ENCODE measurements at places on chromosomes 3 and 15. TPM values are rescaled to one million over a fixed set of nuclear protein-coding genes. Genes with fewer than 3 reads are reported as not detected.

DNA sequence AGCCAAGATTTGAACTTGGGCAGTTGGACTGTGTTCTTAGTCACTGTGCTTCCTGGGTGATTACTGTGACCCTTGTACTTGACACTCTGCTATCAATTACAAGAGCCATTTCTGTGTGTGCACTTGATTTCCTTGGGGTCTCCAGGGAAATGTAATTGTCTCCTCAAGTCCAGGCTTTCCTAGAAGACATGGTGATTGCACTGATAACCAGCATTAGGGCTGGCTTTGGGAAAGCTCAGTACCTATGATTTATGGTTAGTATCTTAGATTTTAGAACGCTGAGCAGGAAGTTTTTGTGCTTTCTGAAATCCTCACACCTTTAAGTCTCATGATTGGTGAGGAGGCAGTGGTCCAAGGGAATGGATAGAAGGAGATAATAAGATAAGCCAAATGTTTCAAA lies 1.6 kb upstream of the CLDN11 start:
- DNase-seq, result no peak

- no peak for DNase-seq
Observed at GRCh38 chr3:31958701-31959152, 22.3 kb downstream of the OSBPL10 start.

DNA sequence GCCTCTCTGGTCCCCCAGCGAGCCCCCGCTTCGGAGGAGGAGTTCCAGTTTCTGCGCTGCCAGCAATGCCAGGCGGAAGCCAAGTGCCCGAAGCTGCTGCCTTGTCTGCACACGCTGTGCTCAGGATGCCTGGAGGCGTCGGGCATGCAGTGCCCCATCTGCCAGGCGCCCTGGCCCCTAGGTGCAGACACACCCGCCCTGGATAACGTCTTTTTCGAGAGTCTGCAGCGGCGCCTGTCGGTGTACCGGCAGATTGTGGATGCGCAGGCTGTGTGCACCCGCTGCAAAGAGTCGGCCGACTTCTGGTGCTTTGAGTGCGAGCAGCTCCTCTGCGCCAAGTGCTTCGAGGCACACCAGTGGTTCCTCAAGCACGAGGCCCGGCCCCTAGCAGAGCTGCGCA lies 3.5 kb downstream of the PML start:
- no peak for DNase-seq

- DNase-seq, result no peak
Observed at GRCh38 chr3:146542978-146543377, 1.4 kb downstream of the PLSCR1 start.

The MAP6D1 gene
- 6.0 TPM for total RNA-seq

The ACTC1 gene
- not detected for total RNA-seq

GRCh38 chr3:50320853-50321335 lies 1.7 kb downstream of the HYAL2 start:
- peak; percentile 48 for DNase-seq

GRCh38 chr15:31340047-31340446 lies 13.4 kb downstream of the KLF13 start:
- no peak for DNase-seq

The CRBN gene
- total RNA-seq, result 70.9 TPM

DNA sequence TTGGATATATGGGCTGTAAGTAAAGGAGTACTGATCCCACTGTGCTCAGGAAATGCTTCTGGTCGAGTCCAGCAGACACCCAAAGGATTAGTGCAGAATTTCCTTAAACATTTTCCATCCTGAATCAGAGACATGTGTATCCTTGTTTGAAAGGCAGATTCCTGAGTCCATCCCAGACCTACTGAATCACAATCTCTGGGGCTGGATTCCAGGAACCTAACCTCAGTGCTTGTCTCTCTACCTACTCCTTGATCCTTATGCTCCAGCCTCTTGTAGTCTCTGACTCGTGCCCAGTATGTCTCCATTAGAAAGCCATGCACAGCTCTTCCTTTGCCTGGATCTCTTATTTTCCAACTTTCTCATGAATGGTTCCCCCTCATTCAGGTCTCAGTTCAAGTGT lies 585.8 kb downstream of the NLGN1 start:
- DNase-seq, result peak; percentile 27

The ZNF609 gene
- total RNA-seq, result 19.3 TPM

DNA sequence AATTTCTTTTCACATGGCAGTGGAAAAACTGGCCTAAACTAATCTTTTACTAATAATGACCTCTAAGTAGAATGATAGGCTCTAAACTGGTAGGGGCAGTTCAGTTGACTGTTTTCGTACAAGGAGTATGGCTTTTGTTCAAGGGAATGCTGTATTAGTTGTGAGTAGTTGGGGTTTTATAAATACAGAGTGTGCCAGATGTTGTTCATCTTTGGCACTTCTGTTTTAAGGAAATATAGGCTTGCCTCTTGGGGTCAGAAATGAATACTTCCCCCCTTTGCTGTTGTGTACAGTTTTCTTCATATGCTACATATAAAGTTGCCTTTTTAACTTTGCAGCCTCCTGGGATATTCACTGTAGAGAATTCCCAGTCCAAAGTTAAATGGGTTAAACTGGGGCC lies 181.0 kb upstream of the CGNL1 start:
- DNase-seq, result no peak

GRCh38 chr3:133572158-133573053 lies 1.1 kb upstream of the CDV3 start:
- no peak for DNase-seq

The POLQ gene
- total RNA-seq, result 10.1 TPM

The C3orf52 gene
- total RNA-seq, result 10.7 TPM

The P2RY12 gene
- 0.18 TPM for total RNA-seq

DNA sequence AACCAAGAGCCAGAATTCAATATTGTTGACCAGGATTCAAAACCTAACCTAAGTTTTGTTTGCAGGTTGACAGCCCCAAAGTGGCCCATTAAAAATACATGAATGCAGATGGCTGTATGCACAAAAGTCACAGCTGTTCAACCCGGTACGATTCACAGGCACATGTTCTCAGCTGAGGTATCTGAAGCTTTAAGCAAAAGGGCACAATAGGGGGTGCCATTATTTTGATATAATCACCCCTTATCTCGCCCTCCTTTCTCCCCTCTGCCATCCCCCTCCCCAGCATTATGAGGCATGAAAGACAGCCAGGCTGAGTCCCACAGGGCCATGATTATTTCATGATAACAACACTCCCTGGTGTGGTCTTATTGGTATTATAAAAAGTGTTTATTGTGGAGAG lies 264.9 kb downstream of the EBLN2 start:
- DNase-seq, result no peak

DNA sequence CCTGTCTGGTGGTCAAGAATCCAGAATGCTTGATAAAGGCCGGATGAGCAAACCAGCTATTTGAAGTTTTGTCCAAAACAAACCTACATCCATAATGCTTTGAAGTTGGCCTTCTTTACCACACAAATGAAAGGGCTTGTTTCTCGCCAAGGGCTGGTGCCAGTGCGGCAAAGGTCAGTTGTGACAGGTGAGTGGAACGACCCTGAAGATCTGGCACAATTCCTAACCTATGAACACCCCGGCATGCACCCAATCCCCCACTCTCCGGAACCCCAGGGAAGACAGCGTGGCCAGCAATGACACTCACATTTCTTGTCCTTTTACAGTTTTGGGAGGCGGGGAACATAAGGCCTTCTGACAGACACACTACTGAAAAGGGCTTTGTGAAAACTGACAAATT lies 90.6 kb downstream of the ATP10A start:
- no peak for DNase-seq

GRCh38 chr3:23600167-23600871 lies 205.4 kb upstream of the UBE2E1 start:
- DNase-seq, result peak; percentile 82

The CDC25A gene
- total RNA-seq, result 0.90 TPM

The TMEM108 gene
- total RNA-seq, result not detected

DNA sequence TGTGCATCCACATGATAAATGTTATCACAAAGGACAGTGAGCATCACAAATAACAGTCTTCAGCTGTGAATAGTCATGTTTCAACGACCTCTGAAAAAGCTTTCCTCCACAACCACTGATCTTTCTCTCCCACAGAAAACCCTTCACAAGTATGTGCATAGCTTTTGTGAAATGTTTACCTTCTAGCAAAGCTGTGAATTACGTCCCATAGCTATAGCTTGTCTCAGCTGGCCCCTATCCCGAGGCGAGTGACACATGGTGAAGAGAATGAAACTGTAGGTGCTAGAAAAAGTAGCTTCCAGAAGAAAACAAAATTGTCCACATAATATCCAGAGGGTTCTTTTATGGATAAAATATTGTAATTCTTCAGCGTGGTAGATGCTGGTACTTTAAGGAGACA lies 182.0 kb downstream of the FGF12 start:
- DNase-seq, result no peak

DNA sequence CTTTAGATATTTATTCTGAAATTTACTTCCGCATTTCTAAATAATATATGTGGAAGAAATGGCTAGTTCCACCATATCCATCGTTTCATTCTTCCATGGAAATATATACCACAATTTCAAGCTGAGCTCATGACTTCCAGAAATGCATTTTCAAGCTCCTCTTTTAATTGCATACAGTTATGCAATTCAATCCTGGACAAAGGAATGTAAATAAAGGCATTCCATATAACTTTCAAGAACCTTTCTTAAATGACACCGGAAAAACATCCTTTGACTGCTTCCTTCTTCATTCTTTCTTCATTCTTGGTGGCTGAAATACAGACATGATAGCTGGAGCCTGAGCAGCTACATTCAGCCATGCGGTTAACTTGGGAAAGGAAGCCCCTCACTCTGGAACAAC lies 185.2 kb upstream of the GADL1 start:
- no peak for DNase-seq

GRCh38 chr15:43975326-43975725 lies 148.5 kb downstream of the WDR76 start:
- DNase-seq, result no peak

DNA sequence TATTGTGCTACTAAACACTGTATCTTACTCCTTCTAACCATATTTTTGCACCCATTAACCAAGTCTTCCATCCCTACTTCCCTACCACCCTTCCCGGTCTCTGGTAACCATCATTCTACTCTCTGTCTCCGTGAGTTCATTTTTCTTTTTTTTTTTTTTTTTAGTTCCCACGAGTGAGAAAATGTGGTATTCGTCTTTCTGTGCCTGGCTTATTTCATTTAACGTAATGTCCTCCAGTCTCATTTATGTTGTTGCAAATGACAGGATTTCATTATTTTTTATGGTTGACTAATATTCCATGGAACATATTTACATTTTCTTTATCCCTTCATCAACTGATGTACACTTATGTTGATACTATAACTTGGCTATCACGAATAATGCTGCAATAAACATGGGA lies 31.7 kb downstream of the TJP1 start:
- no peak for DNase-seq

DNA sequence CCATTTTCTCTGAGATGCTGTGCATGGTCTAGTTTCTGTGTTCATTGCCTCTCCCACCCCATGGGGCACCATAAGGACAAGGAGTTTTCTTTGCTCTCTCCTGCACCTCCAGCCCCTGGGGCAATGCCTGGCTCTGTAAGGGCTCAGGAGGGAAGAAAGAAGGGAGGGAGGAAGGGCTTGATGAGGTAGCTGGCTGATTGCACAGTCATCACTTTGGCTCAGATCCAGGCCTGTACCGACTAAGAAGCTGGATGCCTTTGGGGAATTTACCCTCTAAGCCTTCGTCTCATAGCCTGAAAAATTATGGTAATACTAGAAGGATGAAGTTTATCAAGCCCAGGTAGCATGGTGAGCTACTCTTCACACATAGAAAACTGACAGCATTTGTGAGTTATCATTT lies 382.9 kb downstream of the GABRG3 start:
- no peak for DNase-seq

DNA sequence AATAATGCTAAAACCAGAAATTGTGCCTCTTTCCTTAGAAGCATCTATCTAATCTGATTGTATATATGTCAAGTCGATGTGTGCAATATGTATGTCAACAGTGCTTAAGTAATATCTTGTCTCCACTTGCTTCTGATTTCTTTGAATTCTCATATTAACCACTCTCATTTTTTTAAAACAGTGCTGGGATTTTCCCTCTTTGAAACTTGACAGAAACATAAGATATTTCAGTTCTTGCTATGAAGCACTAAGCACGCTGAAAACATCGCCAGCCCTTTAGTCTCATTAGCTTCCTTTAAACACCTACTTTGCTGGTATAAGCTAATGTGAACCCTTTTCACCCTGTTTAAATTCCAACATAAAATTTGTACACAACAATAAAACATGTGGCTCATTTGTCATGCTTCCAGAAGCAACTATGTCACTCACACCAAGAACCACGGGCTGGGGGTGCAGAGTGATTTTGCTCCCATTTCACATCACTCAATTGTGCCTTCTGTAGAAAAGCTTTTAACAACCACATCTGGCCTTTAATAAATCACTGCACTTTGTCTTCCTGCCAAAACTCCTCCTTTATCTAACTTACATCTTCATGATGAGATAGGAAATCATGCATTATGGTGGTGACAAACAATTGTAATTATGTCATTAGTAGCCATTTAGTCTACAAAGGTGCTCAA lies 185.2 kb downstream of the FOXP1 start:
- DNase-seq, result no peak

The PLD1 gene
- 23.1 TPM for total RNA-seq

The ZPLD1 gene
- 0.33 TPM for total RNA-seq

The FAM81A gene
- 2.6 TPM for total RNA-seq

GRCh38 chr15:51119120-51119519 lies 24.4 kb upstream of the TNFAIP8L3 start:
- no peak for DNase-seq

Measured in fibroblast of the aortic adventitia (primary cell).